T-helper 1 cell (primary cell): ENCODE measurements at places on chromosomes 16 and 17.

- DNase-seq = no peak
Measured at GRCh38 chr16:82192665-82193064, 22.6 kb upstream of the MPHOSPH6 start.

DNA sequence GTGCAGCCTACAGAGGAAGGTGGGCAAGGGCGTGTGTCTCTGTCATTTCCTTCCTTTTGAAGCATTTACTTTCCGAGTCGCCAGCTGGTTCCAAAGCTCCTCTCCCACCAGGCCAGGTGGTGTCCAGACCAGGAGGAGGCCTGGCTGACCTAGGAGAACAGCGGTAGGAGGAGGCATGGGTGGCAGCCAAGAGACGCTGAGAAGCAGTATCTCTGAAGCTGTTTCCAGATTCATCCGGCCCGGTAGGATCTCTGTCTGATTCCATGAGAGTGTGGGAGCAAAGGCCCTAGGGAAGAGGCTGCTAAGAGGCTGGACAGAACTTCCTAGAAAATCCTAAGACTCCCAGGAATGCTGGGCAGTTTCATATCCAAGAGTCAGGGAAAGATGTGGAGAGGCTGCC, 20.3 kb downstream of the MEOX1 start:
- DNase-seq = no peak

GRCh38 chr16:31880322-31880979, 6.8 kb downstream of the ZNF267 start:
- peak; percentile 72 for DNase-seq

GRCh38 chr17:59037960-59038359, 68.7 kb downstream of the TRIM37 start:
- no peak for DNase-seq

DNA sequence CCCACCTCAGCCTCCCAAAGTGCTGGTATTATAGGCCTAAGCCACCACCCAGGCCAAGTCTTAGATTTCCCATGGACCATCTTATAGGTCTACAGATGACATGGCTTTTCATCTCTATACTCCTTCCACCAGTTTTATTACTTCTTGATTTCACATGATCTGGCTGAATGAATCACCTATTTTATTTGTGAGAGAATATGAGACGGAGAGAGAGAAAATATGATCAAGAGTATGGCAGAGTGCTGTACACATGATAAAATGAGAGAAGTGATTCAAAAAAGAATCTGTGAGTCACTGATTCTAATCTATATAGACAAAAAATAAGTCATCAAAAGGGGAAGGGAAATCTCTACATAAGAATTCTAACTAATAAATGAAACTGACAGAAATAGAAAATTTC, 13.7 kb downstream of the ACSM1 start:
- no peak for DNase-seq

GRCh38 chr17:80529104-80529903, 15.3 kb upstream of the RPTOR start:
- DNase-seq = no peak

DNA sequence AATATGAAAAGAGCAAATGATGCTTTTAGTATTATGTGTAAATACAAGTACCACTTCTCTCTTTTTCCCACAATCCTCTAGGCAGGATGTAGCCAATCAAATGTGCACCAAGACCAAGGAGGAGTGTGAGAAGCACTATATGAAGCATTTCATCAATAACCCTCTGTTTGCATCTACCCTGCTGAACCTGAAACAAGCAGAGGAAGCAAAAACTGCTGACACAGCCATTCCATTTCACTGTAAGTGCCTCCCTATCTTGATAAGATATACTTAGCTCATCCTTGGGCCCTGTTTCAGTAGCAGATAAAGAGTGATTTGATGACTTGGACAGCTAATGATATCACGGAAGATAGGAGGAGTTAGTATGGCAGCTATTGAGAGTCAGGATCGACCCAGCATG, 33.7 kb downstream of the TADA2A start:
- no peak for DNase-seq

GRCh38 chr17:40293363-40293762, 5.7 kb downstream of the CDC6 start:
- DNase-seq = no peak
